ENCODE measurements at places on chromosomes 16 and 17.

GRCh38 chr17:70190959-70191805 lies 21.9 kb downstream of the KCNJ2 start:
- DNase-seq = peak; percentile 14

DNA sequence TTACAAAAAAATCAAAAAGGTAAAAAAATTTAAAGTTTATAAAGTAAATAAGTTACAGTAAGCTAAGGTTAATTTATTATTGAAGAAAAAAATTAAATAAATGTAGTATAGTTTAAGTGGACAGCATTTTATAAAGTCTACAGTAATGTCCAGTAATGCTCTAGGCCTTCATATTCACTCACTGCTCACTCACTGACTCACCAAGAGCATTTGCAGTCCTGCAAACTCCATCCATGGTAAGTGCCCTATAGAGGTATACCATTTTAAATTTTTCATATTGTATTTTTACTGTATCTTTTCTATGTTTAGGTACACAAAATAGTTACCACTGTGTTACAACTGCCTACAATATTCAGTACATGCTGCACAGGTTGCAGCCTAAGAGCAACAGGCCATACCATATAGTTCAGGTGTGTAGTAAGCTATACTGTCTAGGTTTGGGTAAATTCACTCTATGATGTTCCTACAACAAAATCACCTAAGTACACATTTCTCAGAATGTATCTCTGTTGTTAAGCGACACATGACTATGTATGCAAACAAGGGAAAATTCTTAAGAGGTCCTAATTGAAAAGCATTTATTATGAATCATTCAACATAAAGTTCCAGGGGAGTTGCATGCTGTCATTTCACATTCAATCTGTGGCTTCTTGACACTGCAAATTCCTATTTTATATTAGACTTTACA lies 92.3 kb downstream of the SPAG9 start:
- DNase-seq = no peak

- no peak for DNase-seq
Observed at GRCh38 chr17:82956726-82957468, 117.1 kb upstream of the ZNF750 start.

DNA sequence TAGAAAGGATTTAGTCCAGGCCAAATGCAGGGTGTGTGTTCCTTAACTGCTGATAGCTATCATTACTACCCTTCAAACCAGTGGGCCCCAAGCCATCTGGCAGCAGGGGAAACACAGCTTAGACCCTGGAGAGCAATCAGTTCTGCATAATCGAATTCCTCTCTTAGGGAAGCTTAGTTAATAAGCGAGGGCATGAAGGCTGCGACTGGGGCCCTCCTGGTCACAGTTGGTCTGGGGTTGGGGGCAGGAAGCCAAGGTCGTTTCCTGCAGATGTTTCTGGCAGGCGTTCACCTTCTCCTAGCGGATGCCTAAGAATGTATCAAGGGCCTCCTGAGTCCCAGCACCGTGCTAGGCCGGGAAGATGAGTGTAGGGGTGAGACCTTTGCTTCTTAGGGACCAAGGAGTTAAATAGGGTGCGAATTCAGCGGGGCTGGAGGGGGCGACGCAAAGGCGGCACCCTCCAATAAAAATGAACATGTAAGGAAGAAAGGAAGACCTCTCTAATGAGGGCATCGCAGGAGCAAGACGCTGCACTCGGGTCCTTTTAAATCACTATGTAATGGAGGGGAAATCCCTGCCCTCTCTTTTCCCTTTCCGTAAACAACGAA lies 16.5 kb upstream of the EEF2K start:
- DNase-seq = no peak

DNA sequence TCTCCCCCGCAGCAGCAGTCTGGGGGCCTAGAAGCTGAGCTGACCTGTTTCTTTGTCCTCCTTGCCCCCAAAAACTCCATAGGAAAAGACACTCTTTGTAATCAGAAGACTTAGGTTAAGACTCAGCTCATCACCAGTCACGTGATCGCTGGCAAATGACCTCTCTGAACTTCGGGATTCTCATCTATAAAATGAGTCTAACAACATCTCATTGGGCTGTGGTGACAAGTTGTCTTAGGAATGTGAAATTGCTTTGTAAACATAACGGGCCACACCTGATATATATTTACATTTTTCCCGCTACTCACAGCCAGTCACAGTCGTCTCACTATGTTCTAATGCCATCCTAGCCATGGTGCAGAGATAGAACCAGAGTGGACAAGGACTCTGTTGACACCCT lies 86.0 kb upstream of the LHX1 start:
- no peak for DNase-seq

GRCh38 chr17:67054011-67054591 lies 9.7 kb downstream of the CACNG1 start:
- DNase-seq = no peak

DNA sequence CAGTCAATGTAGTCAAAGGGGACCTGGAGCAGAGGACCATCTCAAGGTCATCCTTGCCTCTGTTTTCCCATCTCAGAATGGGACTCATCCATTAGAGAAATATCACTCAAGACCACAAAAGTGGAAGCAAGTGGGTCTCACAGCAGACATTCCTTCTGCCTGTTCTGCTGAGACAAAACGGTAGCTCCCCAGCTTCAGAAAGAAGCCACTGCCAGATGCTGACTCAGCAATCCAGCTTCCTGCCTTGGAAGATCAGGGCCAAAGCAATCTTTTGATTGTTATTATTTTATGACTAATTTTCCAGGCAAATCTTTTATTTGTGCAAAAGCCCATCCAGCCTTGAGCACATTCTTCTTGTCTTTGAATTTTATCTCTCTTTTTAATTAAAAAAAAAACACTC lies 86.8 kb downstream of the CCT6B start:
- no peak for DNase-seq

- no peak for DNase-seq
Observed at GRCh38 chr16:68066763-68067162, 18.4 kb upstream of the NFATC3 start.

DNA sequence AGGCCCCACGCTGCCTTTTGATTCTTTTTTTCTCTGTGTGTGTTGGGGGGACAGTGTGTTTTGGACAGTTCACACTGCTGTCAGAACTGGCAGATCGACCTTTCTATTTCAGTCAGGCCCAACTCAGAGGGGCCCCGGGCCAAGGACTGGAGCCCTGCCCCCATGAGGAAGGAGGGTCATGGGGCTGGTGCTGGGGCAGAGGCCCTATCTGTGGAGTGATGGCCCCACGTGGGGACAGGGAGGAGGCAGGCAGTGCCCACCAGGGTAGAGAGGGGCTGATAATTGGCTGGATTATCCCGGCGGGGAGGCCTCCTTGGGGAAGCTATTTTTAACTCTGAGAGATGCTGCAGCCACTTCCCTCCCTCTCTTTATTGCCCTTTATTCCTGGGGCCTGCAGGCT lies 5.7 kb upstream of the KCNJ12 start:
- no peak for DNase-seq

DNA sequence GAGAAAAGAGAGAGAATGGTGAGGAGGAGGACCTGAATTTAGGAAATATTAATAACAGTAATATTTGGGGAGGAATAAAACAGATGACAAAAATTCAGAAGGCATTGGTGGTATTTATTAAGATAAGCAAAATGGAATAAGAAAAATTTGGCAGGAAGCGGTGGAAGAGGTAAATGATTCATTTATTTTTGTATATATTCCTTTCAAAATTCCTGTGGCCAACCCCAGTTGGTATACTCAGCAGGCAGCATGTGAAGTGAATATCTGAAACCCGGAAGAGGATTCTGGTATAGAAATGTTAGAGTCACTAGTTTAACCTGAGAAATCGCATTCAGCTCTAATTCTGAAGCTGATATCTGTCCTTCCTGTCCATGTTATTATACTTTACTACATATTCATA lies 792.0 kb downstream of the KCNJ2 start:
- no peak for DNase-seq

- no peak for DNase-seq
Observed at GRCh38 chr16:75943705-75944514, 217.6 kb upstream of the CPHXL start.

DNA sequence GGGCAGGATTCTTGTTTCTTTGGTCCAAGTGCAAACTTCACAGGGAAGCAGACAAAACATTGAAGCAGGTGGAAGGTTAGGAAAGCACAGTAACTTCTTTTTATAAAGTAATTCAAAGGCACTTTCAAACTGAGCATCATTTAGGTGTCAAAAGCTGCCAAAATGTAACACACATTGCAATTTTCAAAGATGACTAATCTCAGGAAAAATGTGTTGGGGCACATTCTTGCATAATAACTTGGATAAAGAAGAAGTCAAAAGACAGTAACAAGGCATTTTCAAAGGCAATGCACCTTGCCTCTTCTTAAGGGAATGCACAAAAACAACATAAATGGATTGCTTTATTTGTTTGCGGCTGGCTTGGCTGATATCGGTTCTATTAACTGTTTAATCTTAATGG lies 3.6 kb downstream of the KCNJ2 start:
- no peak for DNase-seq

GRCh38 chr17:82892899-82893565 lies 53.2 kb upstream of the ZNF750 start:
- DNase-seq = no peak

DNA sequence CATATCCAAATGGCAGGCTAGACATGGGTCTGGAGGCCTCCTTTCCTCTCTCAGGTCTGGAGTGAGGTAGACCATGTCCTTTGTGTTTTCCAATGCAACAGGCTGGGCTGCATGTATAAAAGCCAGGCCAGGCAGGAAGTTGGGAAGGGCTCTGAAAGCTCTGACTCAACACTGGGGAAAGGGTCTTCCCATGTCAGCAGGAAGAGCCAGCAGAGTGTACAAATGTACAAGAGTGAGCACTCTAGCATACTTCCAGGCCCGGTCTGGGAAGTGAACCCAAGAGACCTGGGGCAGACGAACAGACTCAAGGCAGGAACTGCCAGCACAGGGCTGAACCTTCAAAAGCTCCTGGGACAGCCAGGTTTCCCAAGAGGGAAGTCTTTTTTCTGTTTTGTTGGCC lies 7.0 kb downstream of the ATPAF2 start:
- DNase-seq = no peak

GRCh38 chr17:37048811-37049210 lies 100.1 kb downstream of the AATF start:
- DNase-seq = no peak
